ENCODE measurements at places on chromosomes 6 and 20.

DNA sequence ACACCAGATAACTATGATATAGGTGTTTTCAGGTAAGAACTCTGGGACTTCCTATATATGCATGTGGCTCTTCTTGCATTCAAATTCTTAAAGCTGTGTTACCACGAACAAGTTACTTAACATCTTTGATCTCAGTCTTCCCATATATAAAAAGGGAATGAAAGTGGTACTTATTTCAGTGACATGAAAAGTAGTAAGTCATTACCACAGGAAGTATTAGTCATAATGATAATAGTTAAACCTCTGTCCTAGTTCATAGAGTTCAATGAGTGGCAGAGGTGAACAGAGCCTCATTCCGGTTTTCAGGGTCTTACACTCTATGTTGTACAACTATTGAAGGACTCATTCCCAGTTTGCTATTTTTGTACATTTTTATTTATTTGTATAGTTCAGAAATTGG lies 237.0 kb downstream of the NKAIN2 start:
- DNase-seq = no peak

DNA sequence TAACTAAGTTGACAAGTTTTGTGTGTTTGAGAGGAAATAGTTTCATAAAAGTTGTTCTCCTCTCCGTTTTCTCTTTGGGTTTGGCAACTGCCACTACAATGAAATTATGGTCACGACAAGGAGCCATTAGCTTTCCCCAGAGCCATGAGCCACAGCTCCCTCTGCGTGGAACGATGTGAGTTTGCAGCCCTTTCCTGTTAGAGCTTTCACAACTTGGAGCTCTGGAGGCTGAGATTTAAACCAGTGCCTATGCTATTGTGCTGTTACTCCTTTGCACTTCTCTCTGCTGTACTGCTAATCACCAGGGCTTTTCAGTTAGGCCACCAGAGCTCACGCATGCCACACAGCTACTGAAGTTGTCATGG lies 29.3 kb upstream of the TXNDC5 start:
- no peak for DNase-seq

- no peak for DNase-seq
Observed at GRCh38 chr6:36954262-36954931, at the start of gene PI16. TSS of gene PI16 (plus strand) at chr6:36954738. CDS start at chr6:36954761, 23 bp downstream.

DNA sequence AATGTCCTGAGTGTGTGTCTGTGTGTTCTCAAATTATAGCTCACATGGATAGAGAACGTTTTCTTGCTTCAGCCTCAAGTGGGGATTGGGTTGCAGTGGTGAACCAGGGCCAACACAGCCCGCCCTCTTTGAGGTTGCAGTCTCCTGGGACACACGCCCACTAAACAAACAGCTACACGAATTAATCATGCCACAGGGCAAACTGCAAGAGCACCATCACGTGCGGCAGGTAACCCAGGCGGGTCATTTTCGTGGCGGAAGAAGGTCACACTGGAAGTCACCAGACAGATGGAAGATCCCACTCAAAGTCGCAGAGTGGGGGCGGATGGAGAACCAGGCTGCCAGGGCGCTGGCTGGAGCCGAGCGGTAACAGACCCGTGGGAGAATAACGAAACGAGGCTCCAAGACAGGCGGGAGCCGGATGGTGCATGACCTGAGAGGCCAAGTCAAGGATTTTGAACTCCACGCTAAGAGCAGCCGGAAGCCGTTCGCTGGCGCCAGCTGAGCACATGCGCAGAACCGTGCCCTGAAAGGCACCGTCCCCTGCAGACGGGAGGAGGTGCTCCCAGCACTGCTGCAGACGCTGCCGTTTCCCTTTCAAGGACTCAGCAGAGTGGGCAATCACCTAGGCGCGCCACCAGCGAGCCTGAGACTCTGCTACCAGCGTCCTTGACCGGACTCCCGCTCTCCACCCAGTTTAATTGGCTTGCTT lies 10.7 kb downstream of the DLL1 start:
- no peak for DNase-seq

DNA sequence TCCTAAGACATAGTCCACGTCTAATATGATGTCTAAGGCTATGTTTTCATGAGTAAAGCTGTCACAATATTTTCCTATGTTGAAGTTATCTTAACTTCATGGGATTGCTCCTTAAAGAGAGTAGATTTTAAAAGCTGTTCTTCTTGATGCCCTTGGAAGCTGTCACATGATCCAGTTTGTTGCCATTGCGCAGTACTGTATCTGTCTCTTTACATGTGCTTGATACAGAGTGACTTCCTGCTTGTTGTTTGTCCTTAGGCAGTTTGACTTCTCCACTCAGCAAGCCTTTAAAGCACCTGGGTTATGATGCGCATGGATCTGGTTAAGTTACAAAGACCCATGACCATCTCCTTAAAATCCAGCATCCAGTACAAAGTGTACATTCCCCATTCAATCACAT lies 85.4 kb downstream of the CDYL start:
- DNase-seq = no peak

GRCh38 chr6:44171899-44172546 lies 13.4 kb downstream of the CAPN11 start:
- no peak for DNase-seq

DNA sequence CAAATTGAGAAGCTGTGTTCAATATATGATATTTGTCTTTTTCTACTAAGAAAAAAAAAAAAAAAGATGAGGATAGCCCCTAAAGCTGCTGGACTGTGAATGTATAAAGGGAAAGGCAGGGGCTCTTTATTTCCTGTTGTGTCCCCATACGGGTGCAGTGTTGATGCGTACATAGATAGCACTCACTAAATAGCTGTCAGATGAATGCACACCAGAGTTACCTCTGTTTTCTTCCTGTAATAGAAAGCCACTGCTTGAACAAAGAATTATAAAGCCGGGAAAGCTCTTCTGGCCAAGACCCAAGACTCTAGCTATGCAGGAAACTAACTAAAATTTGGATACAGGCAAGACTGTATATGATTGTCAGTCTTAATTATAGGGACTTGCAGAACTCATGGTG lies 260.0 kb downstream of the FARS2 start:
- no peak for DNase-seq

DNA sequence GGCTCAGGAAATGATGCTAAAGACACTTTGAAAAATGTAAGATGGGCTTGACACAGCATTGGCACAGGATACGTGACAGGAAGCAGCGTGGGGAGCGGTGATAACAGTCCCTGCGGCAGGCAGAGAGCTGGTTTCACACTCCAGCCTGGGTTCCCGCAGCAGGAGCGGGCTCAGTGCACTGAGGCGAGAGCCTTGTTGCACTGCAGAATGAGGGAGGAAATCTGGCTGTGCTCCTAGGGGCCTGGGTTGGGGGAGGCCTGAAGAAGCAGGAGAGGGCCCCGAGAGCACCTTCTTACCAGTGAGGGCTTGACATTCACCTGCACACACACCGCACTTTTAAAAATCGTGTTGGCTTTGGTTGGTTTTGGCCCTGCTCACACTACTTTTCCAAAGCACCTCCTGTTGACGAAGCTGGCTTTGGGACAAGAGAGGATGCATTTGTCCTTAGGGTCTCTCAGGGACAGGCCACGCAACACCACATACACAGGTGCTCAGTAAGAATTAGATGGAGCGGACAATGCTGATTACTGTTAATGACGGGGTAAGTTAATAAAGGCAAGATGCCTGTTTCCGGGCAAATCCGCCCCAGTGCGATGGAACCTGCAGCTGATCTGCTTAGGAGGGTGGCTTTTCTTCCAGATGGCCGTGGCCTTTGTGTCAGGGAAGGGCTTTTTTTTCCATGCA lies 49.4 kb upstream of the ARMC2 start:
- no peak for DNase-seq

DNA sequence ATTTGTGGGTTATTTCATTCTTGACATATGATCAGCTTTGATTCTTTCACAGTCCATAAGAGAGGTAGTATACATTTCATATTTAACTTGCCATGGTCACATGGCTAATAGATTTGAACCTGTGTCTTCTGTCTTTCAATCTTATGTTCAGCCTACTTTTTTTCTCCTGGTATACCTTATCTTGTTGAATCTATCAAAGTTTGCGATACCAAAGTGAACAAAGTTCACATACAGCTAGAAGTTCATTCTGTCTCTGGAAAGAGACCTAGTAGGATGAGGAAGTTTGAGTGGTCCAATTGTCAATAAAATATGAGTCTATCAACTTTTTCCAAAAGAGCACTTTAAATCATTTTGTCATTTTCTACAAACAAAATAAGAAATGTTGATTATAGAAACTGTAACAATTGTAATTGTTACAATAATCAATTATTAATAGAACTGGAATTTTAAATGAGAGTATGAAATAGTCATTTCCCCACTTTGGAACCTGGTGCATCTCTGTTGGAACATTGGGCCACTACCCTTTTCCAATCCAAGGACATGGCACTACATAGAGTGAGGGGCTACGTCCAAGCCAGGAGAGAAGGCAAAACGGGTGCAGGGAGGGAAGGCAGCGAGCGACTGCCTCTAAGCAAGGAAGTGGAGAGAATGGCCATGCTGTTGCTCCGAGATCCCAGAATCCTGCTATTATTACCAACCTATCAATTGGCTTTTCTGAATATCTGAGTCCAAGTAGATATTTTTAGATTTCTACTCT lies 194.2 kb upstream of the FOXQ1 start:
- DNase-seq = no peak

GRCh38 chr6:107344383-107344782 lies 115.0 kb downstream of the PDSS2 start:
- DNase-seq = no peak

GRCh38 chr6:121339639-121340226 lies 5.5 kb upstream of the TBC1D32 start:
- DNase-seq = no peak

DNA sequence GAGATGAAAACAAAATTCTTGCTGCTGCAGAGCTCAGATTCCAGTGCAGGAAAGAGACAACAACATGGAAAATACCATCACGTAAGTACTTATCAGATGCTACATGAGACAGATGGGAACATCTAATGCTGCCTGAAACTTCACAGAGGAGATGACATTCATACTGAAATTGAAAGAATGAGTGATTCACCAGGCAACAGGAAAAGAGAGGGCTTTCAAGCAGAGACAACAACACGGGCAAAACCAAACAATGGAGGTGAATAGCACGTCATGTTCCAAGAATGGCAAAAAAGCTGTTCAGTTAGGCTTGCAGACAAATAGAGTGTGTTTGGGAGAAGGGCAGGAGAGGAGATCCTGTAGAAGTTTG lies 39.3 kb downstream of the GTF2H5 start:
- DNase-seq = no peak

DNA sequence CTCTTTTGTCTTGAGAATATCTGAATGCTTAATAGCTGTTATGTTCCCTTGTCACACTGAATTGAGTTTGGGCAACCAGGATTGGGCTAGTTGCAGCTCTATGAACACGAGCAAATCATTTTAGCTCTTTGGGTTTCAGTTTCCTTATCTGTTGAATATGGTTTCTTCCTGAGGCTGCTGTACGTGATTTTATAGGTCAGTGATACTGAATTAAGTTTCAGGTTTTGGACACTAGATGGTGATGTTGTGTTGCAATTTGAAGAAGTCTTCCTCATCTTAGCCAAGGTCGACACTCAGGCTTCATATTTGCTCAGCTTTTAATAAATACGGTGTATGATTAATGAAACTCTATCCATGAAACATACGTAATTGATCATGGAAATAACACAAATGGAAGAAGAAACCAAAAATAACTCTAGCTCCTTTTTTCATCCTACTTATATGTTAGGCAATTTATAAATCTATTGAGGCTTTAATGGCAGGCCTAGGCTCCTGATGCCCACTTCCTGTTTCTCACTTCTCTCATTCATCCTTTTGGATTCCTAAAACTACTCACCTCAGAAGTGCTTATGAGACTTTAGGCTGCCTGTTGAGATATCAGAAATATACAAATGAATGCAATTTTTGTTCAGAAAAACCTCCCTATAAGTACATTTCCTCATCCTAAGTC lies 354.1 kb upstream of the MAP3K7 start:
- no peak for DNase-seq

DNA sequence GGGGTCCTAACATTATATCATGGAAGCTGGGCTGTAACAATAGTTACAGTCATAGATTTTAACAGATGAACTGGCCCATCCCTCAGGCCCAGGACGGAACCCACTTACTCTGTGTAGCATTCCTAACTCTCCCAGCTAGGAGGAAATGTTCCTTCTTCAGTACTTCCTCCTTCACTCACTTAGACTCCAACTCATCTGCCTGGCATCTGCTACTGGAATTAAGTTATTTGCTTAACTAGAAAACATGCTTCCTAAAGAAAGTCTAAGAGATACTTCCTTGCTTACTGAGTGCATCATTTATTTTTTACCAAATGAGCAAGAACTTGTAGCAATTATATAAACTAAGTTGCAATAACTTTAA lies 20.5 kb downstream of the GCLC start:
- no peak for DNase-seq

- DNase-seq = no peak
Observed at GRCh38 chr6:82370788-82371187, 7.2 kb downstream of the TPBG start.

- no peak for DNase-seq
Observed at GRCh38 chr20:24100370-24101011, 111.9 kb upstream of the GGTLC1 start.

- DNase-seq = no peak
Observed at GRCh38 chr20:59414936-59415623, 114.7 kb downstream of the EDN3 start.

DNA sequence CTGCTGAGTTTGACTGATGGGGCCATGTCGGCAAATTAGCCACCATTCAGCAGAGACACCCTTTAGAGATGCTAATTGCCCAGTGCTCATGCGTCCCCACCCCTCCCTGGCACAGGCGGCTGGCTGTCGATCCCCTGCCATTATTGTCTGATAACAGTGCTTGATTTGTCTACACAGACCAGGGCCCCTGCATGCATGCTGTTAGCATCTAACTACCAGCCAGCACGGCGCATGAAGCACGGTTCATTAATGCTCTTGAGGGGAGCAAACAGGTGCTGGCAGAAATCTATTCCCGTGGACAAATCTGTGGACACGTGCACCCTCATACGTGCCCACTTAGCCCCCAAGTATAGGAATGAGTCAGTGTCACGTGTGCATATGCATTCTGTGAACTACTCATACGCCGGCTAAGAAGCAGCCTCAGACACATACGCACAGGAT lies 32.2 kb downstream of the KCNB1 start:
- no peak for DNase-seq

DNA sequence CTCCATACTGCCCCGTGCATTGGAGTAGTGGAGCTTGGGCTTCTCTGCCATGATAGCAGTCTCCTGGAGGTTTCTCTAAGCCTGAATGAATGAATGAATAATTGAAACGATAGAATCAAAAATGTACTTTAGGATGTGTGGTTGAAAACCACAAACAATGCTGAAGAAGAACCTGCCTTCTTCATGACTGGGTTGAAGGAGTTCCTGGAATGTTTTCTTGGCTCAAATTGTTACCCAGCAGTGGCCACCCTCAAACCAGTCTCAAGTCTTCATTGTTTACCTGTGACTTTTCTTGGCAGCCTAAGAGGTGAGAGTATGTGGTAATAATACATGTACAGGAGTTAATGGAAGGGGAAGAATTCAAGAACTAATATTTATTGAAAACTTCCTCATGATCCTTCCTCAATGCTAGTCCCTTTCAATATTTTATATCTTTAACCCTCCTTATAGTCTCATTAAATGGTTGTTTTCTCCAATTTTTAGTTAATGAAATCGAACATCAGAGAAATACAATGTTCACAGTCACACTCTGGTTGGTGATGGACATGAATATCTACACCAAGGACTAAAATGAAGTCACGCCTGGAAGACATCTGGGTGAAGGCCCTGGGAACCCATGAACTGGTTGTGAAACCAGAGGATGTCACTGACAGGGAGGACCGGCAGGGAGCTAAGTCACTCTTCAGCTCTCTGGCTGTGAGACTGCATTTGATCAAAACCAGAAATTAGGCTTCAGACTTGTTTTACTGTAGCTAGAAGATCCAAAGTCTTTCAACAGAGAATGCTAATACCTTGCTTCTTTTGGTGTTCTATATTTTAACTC lies at the start of gene GSTA5:
TSS of gene GSTA5 (minus strand) at position 51 of the 823 bp plus-strand sequence.
- no peak for DNase-seq

GRCh38 chr6:89859744-89860143 lies 30.1 kb downstream of the CASP8AP2 start:
- DNase-seq = no peak
